ENCODE measurements at places on chromosomes 4 and X.

DNA sequence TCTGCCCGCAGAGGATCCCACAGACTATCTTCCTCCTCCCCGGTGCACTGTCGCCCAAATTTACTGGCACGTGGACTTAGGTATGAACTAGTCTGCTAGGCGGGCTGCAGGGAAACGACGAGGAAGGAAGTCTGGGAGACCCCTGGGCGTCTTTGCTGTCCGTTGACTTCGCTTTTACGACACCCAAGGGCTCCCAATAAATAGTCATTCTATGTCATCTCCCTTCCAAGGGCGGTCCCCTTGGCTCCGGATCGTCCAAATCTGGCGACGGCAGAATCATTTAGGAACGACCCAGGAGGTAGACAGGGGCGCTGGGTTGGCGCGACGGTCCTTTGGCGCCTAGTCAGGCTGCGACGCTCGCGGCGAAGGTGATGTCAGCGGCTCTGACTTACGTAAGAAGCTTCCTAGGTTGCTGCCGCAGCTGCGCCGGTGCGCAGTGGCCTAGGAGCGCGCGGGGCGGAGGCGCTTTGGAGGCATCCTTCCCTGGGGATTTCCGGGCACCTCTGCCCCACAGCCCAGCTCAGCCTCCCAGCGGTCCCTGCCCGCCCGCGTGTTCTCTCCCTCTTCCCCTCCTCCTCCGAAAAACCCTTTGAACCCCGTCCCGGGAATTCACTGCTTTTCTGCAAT, 2.2 kb downstream of the NHS start:
- DNase-seq: no peak

DNA sequence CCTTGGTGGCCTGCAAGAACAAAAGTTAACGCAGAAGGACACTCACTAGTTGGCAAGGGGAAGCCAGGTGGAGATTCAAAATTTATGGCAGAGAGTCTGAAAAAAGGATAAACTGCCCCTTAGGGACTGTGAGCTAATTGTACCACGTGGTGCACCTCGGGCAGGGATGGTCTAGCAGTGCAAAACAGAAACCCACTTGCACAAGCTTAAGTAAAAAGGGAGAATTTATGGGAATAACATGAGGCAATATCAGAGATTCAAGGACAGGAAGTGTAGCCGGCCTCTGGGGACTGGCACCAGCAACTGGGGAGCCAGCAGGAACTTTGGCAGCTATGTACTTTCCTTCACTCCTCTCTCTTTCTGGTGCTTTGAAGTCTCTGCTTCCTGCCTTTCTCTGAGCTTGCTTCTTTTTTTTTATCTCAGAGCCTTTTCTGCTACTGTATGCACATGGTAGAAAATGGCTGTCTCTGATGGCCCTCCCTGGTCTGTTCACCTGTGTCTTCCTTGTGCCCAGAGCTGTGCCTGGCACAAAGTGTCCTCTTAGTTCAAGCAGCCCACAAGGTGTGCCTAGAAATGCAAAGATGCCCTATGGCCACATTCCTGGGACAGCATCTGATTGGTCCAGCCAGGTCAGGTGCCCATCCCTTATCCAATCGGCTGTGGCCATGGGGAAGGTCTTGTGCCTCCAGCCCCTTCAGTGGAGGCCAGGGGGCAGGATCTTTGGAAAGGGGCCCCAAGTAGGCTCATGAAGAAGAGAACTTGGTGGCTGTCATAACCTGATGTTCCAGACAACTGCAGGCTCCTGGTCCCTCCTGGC, 114.8 kb upstream of the ATP6AP2 start:
- DNase-seq: no peak

- DNase-seq: no peak
These were observed 13.0 kb upstream of the SLC25A5 start for GRCh38 chrX:119455264-119455663.

- DNase-seq: no peak
These were observed 119.4 kb downstream of the FAM53A start for GRCh38 chr4:1564535-1565375.

GRCh38 chrX:87397103-87397886, 120.3 kb upstream of the KLHL4 start:
- DNase-seq: no peak

GRCh38 chr4:87633243-87633642, 16.8 kb upstream of the DMP1 start:
- DNase-seq: peak; percentile 30

- no peak for DNase-seq
These were observed 219.5 kb downstream of the SPCS3 start for GRCh38 chr4:176539091-176539784.

DNA sequence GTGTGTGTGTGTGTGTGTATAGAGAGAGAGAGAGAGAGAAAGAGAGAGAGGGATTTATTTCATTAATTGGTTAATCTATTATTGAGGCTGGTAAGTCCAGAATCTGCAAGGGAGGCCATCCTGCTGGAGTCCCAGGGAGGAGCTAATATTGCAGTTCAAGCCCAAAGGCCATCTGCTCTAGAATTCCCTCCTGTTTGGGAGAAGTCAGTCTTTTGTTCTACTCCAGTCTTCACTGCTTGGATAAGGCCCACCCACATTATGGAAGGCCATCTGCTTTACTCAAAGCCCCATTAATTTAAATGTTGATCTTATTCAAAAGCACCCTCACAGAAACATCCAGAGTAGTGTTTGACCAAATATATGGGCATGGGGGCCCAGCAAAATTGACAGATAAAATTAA, 317.5 kb upstream of the RASGEF1B start:
- no peak for DNase-seq

DNA sequence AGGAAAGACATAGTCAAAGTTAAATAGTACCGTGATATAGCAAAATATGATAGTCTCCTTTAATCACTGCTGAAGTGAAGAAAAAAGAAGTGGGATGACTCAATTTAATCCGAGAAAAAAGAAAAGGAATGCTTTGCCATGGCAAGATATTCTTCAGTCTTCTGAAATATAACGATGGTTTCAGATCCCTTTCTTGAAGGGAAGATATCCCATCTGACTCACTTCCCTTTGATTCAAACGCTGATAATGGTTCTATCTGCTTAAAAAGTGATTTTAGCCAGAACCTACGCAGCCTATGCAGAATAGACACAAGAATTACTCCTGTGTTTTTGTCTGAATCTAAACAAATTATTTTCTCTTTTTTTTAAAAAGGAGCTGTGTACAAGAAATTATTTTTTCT, 68.1 kb upstream of the FTHL17 start:
- DNase-seq: no peak

DNA sequence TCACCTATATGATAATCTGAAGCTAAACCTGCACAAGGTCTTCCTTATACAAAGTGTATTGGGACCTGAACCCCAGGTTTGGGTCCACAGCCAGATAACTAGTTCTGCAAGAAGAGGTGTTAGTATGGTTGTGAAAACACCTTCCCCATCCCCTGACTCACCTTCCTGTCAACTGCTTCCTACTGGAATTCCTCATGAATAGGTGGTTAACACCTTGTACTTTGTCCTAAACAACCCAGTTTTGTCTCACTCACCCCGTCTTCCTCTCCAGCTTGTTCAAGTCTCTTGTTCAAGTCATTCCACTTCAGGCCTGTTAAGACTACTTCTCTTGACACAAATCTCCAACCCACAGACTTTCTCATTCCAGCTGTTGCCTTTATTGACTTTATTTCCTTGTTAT, 45.5 kb downstream of the CCNG2 start:
- no peak for DNase-seq

GRCh38 chr4:138209094-138209493, 33.1 kb downstream of the SLC7A11 start:
- DNase-seq: no peak

GRCh38 chrX:34879886-34880285, 62.7 kb upstream of the FAM47B start:
- DNase-seq: no peak

DNA sequence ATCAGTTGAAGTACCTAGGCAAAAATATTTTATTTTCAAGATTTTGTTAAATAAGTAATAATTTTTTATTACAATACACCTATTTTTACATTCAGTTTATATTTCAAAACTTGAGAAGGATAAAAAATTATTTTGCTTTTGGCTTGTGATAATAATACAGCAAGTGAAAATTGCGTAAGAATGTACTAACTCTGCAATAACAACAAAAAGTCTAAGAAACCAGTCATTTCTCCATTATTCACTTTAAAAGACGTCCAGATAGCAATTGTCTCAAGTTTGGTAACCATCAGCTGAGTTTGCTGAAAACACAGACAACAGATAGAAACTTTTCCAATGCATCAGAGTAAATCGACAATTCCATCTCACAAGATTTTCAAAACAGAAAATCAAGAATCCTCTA, 12.1 kb downstream of the CXCL8 start:
- no peak for DNase-seq

GRCh38 chr4:102343964-102344519, 1.2 kb downstream of the SLC39A8 start:
- no peak for DNase-seq

DNA sequence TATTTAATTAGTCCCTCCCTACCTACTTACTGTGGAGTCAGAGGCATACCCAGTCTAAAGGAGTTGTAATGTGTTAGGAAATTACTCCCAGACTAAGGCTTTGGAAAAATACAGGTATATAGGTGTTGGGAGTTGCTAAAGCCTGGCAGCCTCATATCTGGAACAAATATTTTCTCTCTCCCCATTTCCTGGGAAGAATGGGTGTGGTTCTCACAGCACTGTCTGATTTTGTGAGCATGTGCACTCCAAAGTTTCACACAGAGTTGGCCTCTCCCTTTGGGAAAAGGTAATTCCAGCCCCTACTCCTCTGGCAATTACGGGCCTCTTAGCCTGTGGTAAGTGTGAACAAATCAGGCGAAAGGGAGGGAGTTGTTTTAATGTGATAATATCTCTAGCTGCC, 187.0 kb downstream of the MID1IP1 start:
- DNase-seq: no peak

GRCh38 chrX:68895341-68895755, 66.5 kb downstream of the EFNB1 start:
- DNase-seq: no peak

DNA sequence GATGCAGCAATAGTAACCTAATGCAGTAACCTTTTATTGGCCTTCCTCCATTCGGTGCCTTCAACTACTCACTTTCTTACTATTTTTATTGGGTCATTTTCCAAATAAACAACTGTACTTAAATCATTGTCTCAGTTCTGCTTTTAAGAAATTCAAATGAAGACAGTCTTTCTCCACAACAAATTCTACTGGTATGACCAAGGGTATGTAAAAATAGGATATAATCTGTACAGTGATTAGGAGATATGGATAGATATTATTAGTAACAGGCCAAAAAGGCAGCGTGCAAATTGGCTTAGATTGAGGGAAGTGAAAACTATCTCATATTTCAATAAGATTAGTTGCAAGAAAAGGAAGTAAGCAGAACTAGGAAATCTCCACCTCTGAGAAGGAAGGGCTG, 177.4 kb upstream of the PPP1R2C start:
- no peak for DNase-seq

GRCh38 chr4:118589471-118590055, 95.6 kb upstream of the METTL14 start:
- DNase-seq: no peak

DNA sequence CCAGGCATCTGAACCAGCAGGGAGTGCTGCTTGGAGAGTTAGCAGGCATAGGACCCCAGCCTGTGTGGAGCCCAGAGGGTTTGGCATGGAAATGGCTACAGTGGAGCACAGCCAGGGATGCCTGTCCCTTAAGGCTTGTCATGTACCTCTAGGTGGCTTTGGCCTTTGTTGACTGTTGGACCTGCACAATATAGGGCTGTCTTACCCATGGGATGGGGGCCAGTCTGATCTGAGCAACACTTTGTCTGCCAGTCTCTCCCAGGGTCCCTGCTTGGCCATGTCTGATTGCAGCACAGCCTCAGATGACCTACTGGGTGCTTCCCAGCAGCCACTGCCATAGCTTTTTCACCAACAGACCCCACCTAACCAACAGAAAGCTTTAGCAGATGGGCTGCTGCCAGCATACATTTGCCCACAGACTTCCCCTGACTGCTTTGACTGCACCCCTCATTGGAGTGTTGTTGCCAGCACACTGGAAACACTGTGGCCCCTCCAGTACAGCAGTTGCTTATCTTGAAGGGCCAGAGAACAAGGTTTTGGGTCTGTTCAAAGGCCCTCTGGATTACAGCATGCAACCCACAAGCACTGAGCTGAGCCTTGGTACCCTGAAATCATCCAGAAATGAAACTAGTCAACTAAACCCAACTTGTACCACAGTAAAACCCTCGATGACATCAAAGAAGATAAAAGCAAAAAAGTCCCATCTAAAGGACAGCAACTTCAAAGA, 22.1 kb downstream of the ANAPC10 start:
- DNase-seq: no peak

- DNase-seq: no peak
These were observed 847.6 kb upstream of the LCORL start for GRCh38 chr4:18869166-18869565.

- DNase-seq: no peak
These were observed 39.0 kb downstream of the FBXO8 start for GRCh38 chr4:174244441-174244840.

GRCh38 chr4:6681191-6681590, 12.5 kb upstream of the S100P start:
- no peak for DNase-seq

DNA sequence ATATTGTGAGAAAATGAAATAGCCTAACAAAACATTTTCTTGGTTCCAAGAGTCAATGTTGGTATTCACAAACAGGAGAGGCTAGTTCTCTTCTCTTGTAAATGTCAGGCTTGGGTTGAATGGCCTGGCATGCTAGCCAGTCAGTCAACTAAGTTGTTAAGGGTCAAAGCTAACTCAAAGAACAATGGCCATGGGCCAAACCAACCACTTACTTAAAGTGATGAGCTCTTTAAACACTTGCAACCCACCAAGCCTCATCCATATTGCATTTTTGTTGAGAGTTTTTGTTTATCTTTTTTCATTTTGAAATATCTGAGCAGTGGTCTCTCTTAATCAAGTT, 394.5 kb downstream of the RAB28 start:
- no peak for DNase-seq

DNA sequence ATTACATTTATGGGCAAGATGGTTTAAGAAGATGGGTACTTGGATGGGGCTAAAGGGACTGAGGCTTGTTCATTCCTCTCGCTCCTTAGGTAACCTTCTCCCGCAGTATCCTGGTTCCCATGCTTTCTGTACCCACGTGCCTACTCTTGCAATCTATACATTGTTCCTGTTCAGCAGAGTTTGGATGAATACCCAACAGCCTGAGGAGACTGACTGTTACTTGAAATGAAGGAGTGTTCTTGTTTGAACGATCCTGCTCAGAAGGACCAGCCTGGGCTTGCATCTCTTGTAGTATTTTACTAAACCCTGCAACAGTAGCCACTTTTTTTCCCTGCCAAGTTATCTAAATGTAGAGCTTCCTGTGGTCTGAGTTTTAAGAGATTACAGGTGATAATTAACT, 33.7 kb upstream of the ADH6 start:
- DNase-seq: no peak

GRCh38 chr4:163550869-163551267, 56.4 kb downstream of the TMA16 start:
- no peak for DNase-seq

DNA sequence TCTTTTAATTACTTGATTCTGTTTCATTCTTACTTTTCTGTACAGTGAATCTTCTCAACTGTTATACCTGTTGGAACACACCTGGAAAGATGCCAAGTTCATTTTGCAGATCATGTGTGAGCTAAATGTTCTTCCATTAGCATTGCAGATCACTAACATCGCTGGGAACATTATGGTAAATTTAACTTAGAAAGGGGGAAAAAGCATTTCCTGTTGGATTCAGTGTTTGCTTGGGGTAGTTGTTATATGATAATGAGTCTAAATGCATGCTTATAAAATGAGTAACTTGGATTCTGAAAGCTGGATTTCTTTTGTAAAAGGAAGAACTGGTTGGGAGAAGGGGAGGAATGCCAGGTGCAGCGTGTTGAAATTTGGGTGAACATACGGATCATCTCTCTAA, 47.6 kb downstream of the POLA1 start:
- DNase-seq: no peak
